ENCODE measurements at places on chromosomes 6 and 20.

- peak; percentile 80 for DNase-seq
Observed at GRCh38 chr6:130900913-130901312, 73.7 kb downstream of the SMLR1 start.

DNA sequence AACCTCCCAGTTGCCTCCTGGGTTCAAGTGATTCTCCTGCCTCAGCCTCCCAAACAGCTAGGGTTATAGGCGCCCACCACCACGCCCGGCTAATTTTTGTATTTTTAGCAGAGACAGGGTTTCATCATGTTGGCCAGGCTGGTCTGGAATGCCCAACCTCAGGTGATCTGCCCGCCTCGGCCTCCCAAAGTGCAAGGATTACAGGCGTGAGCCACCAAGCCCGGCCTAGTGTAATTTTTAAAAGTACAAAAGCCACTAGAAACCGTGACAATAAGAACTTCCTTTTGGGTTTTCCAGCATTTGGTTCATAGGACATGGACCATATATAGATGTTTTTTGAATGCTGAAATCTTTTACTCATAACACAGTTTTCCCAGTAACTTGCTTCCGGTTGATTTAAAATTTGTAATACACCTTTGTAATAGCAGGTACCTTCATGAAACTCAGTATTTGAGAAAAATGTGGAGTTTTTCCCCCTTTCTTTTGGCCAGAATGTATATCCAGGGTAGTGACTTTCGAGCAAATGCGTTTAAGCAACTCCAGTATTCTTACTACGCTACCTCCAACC is 467 bp downstream of the PXT1 start:
- no peak for DNase-seq

- no peak for DNase-seq
Observed at GRCh38 chr6:137473598-137473997, 20.6 kb downstream of the OLIG3 start.

- DNase-seq: no peak
Observed at GRCh38 chr20:44288252-44288651, 22.8 kb downstream of the FITM2 start.

- peak; percentile 28 for DNase-seq
Observed at GRCh38 chr6:136920671-136921380, 1.3 kb upstream of the SLC35D3 start.

- DNase-seq: no peak
Observed at GRCh38 chr6:34138191-34138590, 7.7 kb downstream of the GRM4 start.

- DNase-seq: peak; percentile 50
Observed at GRCh38 chr6:156778454-156779205, 1.5 kb downstream of the ARID1B start.

DNA sequence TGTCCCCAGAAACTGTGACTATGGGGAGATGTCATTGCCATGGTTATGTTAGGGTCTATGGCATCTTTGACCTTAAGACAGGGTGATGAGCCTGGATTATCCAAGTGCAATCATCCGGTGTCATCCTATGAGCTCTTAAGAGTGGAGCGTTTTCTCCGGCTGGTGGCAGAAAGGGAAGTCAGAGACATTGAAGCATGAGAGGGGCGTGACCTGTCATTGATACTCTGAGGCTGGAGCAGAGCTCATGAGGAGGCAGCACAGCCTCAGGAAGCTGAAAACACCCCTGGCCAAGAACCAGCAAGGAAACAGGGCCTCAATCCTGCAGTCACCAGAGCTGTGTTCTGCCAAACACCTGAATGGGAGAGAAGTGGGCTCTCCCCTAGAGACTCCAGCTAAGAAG is 59.6 kb downstream of the ANKRD60 start:
- DNase-seq: no peak

GRCh38 chr6:45477790-45478189 is 100.1 kb upstream of the SUPT3H start:
- DNase-seq: no peak

DNA sequence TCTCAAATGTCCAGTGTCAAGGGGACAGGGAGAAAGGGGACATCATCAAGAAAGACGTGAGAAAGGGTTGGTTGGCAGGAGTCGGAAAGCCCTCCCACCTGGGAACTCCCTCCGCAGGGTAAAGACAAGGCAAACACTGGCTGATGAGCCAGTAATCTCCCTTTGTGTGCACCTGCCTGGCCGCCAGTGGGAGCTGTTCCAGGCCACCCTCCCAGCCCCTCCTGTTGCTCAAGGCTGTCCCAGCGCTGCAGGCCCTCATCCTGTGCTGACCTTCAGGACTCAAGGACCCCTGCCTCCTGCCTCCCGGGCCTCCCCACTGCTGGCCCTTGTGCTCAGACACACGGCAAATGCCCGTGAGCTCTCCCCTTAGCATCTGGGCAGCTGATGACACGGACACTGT is 7.4 kb downstream of the FRMD1 start:
- no peak for DNase-seq

GRCh38 chr6:157089258-157089657 is 234.1 kb downstream of the TMEM242 start:
- peak; percentile 64 for DNase-seq

DNA sequence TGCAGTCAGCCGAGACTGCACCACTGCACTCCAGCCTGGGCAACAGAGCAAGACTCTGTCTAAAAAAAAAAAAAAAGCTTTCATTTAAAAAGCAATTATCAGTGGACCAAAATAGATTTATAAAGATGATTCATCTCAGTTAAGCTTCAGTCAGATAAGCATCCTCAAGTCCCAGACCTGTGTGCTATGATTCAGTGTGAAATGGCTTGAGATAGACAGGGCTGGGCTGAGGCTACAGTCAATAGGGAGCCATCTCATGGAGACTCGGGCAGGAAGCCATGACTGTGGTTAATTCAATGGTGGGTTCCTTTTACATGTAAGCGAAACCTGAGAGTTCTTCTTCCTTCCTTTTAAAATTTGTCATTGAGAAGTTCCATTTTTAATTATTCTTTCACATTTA is 276.0 kb downstream of the TFAP2A start:
- DNase-seq: no peak

DNA sequence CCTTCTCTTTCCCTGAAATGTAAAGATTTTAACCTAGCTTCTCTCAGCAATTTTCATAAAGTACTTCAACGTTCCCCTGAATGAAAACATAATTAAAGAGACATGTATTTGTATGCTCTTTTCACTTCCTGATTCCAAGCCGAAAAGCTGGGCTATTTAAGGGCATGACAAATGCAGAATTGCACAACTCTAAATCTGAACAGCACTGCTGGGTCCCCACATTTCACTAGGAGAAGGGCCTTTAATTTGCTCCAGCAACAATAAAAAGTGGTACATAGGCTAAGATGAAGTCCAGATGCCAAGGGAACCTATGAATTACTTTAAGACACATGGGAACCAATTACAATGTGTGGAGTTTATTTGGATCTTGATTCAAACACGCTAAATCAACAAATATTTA is 42.0 kb downstream of the IRAK1BP1 start:
- DNase-seq: no peak

GRCh38 chr6:37005827-37006567 is 542 bp downstream of the FGD2 start:
- DNase-seq: no peak

- no peak for DNase-seq
Observed at GRCh38 chr20:7291323-7291943, 523.9 kb downstream of the BMP2 start.

DNA sequence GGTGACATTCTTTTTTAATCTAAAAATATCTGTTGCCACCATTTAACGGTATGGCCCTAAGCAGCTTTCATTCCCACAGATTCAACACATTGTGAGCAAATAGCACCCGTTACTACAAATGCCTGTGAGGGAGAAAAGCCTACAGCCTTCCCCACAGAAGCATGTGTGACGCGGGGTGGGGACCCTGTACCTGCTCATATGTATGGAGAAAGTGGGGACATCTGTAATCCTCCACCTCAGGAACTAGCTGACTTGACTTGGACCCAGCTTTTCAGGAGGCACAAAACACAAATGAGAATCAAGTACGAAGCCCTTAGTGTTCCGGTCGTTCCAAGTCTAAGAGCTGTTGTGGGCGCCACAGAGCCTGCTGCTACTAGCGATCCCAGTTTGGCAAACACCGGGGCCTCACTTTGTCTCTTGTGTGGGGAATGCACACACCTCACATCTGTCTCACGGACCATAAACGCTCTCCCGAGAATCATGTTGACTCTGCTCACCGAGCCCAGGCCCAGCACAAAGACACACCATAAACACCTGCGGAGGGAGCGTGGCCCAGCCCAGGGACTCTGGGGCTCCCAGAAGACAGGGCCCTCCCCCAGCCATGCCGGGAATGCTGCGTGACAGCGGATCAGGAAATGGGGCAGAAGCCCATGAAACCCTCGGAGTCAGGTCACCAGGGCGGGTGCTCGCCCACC is 21.6 kb downstream of the DLL1 start:
- DNase-seq: no peak

- DNase-seq: no peak
Observed at GRCh38 chr20:59634435-59635005, 30.2 kb downstream of the PHACTR3 start.

DNA sequence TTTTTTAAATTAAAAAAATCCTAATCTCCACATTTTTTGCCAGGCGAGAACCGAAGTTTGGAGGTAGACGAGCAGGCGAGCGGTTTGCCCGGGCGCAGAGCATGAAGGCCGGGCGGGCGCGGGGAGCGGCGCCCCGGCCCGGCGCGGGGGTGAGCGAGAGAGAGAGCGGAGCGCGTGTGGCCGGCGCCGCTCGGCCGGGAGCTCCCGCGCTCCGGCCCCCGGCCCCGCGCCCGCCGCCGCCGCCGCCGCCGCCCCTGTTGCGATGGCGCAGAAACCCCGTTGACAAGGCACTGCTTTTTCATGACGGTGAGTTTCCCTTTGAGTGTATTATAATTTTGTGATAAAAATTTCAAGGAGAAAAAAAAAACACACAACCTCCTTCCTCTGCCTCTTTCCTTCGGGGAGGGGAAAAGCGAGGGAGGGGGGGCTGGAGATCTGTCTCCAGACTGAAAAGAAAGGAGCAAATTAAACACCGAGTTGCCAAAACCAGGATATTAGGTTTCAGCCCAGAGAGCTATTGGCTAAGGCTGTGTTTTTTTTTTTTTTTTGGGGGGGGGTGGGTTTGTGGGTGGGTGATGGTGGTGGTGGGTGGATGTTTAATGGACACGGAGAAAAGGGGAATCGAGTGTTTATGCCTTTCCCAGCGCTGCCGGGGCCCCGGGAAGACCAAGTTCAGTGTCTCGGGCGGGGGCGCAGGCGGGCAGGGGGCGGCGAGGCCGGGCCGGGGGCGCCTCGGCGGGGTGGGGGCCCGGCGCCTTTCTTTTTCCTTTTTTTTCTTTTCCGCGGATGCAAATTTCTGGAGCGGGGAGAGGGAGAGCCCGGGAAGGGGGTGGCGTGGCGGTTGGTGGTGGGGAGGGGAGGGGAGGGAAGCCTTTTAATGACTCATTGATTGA is at the start of gene BICRAL:
Gene BICRAL, plus strand, starts transcription at position 257 of the 893 bp plus-strand sequence. CDS start 39,971 bp downstream, outside the sequence.
- peak; percentile 95 for DNase-seq

DNA sequence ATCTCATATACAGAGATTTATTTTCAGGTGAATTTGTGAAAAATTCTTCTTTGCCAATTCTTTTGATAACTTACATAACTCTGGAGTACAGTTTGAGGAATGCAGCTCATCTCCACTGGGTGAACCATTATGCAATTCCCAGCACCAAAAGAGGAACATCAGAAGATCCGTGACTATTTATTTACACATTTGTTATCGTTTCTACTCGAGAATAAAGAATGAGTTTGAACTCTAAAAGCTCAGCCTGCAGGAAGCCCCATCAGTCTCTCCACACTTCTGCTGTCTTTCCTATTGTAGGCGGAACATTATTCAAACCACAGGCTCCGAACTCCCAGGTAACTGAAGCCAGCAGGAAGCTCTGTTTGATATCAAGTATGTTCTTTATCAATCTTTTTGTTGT is 95.9 kb upstream of the IFNGR1 start:
- no peak for DNase-seq

- no peak for DNase-seq
Observed at GRCh38 chr6:166104872-166105271, 62.8 kb downstream of the TBXT start.

GRCh38 chr20:19025430-19026120 is 186.9 kb upstream of the SLC24A3 start:
- no peak for DNase-seq

GRCh38 chr6:170291271-170292110 is 613 bp upstream of the DLL1 start:
- no peak for DNase-seq

DNA sequence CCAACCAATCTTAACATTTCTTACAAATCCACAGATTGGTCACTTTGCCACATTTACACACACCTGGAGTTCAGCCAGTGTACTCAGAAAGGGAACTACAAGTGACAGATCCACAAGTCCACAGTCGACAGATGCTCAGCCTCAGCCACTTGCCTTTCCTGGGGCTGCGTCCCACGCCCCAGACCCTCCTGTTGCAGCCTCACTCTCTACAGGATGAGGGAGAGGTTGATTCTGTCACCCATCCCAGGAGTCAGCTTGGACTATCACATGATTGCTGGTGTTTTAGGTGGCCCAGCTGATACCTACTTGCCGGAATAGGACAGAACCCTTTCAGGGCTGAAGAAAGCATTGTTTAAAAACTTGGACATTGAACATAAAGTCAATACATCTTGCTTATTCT is 108.8 kb downstream of the FAM120B start:
- DNase-seq: no peak

GRCh38 chr6:159931112-159931511 is 37.8 kb upstream of the IGF2R start:
- no peak for DNase-seq

DNA sequence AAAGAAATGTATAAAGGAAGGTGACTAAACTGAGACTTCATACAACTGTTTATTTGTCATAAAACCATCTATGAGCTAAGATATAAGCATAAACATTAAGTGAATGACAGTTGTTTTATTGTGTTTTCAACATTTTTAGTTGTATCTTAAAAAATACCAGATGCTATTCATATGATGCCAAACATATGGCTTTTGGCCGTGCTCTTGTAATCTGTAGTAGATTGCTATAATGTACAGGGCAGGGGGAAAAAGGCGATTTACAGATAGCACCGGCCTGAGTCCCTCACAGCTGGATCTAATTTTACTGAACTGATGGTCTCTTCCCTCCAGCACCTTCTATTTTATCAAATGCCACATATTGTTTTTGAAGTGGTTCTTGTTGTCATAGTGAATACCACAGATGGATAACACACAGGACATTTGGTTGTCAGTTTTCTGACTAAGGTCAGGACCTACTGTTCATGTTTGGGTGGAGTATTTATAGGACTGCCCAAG is 48.2 kb downstream of the CENPW start:
- DNase-seq: no peak

- DNase-seq: peak; percentile 90
Observed at GRCh38 chr6:14804785-14805210, 441.1 kb upstream of the JARID2 start.

GRCh38 chr6:34236443-34237315 is at the start of gene HMGA1:
TSS of gene HMGA1 (plus strand) at chr6:34236873. CDS start at chr6:34240781, 3,908 bp downstream.
- DNase-seq: peak; percentile 89

DNA sequence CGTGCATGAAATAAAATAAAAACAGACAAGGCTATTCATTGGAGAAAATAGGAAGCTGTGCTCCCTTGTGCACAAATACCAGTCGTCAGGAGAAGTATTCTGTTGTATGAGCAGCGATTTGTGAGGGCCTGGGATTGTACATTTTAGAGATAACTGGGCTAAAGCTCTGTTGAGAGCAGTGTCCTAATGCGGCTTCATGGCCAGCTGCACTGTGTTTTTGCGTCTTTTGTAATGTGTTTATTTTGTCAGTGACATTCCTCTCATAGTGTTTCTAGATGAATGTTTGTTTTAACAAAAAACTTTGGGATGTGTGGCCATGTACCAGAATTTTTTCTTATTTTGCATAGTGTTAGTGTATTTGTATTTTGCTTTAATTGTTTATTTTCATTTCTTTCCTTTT is 14.8 kb downstream of the ERMARD start:
- DNase-seq: peak; percentile 41

GRCh38 chr6:158628542-158628941 is 16.0 kb downstream of the DYNLT1 start:
- no peak for DNase-seq

Measured in astrocyte of the spinal cord (primary cell).